Effector CD4-positive, alpha-beta T cell (primary cell): ENCODE measurements at places on chromosomes 5 and 9.

DNA sequence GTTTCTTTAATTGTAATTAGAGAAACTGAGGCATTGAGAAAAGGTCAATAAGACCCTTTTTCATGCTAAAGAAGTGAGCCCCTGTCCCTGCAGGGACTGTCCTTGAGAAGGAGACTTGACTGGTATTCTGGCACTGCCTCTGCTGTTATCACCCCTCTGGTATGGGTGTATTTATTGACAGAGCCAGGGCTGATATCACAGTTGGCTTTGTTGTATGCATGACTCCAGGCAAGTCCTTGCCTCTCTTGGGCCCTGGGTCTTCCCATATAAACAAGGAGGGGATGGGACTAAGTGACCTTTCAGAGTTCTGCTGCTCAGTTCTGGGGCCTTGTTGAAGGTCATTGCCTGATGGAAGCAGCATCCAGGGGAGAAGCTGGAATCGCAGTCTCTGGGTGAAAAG lies 71.8 kb upstream of the PPARGC1B start:
- no peak for DNase-seq

DNA sequence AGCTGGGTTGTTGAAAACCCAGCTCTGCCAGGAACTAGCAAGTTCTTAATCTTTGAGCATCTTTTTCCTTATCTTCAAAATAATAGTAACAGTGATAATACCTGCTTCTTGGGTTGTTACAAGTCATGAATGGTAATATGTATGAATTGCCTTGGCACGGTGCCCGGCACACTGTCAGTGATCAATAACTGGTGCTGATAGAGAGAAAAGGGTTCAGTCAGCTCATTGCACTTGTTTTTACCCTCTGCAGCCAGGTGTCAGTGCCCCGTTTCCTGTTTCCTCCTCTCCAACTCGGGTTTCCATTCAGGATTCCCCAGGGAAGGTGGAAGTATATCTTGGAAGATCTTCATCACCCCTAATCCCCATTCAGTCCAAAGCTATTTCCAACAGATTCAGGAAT lies 15.8 kb upstream of the NIPAL4 start:
- DNase-seq = no peak

DNA sequence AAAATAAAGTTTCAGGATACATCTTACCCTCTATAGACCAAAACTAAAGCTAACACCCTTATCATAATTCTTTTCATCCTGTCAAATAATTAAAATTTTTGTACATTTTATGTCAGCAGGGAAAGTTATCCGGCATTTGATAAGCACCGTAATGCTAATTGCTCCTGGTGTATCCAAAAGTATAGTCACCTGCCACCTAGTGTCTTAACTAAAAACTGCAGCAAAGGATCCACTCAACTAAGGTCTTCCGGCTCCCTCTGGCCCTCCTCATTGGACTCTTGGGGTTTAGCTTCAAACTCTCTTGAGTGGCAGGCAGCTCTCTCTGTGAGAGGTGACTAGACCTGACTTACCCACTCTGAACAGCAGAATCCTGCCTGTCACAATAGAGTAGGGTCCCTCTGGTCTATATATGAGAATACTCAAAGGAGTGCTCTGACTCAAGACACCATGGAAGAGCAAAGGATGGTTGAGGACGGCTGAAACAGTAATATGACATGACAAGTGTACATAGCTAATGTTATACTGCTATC lies 60.4 kb upstream of the CAST start:
- peak; percentile 56 for DNase-seq

DNA sequence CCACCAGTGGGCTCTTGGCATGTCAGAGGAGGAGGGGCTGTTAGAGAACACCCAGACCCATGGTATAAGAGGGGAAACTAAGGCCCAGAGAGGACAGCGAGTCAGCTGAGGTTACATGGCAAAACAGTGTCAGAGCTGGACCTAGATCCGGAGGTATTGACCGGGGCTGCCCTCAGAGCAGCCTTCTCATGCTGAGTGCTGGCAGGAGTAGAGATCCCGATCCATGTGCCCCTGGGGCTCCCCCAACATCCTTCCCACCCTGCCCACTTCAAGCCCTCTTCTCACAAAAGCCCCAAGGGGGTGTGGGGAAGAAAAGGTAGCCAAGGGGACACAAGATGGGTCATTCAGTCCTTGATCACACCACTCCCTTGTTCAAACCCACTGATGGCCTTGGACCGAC lies 19.9 kb downstream of the CSF1R start:
- no peak for DNase-seq

- no peak for DNase-seq
Measured at GRCh38 chr9:81693671-81694378, 4.5 kb upstream of the TLE1 start.

DNA sequence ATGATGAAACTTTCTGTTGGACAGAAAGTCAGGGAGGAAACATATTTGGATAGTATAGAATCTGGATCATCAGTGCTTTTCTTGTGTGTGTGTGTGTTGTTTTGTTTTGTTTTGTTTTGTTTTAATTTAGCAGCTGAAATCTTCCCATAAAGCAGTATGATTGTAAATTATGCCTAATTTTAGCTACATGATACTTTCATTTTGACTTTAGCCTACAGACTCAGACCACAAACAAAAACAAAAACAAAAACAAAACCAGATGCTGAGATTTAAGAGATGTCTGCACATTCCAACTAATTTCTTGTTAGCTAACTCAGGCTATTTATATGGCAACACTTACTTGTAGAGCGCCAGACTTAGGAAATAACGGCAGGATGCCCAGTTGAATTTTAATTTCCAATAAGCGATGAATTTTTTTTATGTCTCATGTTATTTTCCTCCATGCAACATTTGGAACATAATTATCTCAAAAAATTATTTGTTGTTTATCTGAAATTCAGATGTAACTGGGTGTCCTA lies 119.5 kb upstream of the TRPC7 start:
- DNase-seq = no peak

- no peak for DNase-seq
Measured at GRCh38 chr5:1568201-1568979, 44.6 kb upstream of the LPCAT1 start.

GRCh38 chr9:71209890-71210289 lies 88.5 kb upstream of the TRPM3 start:
- no peak for DNase-seq

GRCh38 chr9:1939466-1939865 lies 75.7 kb upstream of the SMARCA2 start:
- no peak for DNase-seq

- DNase-seq = no peak
Measured at GRCh38 chr5:31300501-31300900, 107.0 kb downstream of the CDH6 start.

DNA sequence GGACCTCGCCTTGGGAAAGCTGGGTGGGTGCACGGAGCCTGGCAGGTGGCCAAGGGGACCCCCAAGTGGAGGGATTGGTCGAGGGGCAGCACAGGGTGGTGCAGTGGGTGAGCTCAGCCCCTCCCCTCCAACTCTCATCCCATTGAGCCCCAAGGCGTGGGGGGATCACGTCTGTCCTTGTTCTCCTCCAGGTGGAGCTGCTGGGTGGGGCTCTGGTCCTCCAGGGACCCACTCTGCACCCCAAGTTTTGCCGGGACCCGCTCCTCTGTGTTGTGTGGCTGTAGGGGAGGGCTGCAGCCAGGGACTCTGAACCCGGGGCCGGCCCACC lies 3.6 kb upstream of the FUT7 start:
- no peak for DNase-seq

- no peak for DNase-seq
Measured at GRCh38 chr5:12683249-12683648, 779.0 kb upstream of the CTNND2 start.

DNA sequence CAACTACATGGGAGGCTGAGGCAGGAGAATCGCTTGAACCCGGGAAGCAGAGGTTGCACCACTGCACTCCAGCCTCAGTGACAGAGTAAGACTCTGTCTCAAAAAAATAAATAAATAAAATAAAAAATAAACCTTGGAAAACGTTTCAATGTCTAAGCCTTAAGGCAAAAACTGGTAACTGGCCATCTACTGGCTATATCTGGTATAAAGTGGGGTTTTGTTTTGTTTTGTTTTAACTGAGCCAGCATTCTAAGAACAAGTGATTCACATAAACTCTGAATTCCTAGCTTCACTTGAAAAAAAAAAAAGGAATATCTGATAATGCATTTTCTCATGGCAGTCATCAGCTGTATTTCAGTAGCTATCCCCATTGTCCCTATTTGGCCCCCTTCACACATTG lies 126.1 kb upstream of the EFNA5 start:
- DNase-seq = no peak

DNA sequence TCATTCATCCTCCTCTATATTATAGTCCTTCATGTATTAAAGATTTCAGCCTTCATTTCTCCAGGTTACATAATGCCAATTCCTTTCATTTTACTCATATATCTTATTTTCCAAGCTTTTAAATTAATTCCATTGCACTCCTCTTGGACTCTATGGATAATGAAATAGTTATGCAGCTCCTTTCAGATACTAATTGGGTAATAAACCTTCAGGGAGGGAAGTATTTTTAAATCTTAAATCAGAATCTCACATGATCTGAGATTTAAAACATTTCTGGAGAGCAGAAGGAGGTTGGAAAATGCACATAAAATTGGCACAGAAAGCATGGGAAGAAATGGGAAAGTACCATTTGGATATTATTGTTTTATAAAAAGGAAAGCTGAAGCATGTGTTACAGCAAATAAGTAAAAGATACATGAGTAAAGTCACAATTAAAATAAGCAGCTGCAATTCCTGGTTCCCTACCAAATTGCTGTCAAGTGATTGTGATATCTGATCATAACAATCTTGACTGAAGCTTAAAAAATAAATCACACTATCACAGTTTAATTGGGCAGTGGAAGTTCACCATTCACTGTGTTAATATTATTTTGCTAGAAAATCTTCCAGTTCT lies 257.9 kb upstream of the NREP start:
- no peak for DNase-seq

DNA sequence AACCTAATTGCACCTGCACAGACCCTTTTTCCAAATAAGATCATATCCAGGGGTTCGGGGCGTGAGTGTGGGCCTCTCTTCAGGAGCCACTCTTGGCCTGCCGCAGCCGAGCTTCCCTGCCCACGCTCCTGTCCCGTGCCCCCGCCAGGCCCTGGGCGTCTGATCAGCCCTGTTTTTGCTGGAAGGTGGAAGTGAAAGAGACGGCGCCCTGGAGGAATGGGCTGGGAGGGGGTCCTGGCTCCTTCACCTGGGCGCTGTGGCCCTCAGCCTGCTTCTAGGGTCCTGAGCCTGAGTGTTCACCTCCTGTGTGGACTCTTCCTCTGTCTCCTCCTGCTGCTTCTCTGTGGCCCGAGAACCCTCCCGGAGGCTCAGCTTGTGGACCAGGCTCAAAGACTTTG lies 11.2 kb upstream of the COL5A1 start:
- no peak for DNase-seq

GRCh38 chr5:148091991-148092964 lies 28.5 kb downstream of the SPINK5 start:
- no peak for DNase-seq

- no peak for DNase-seq
Measured at GRCh38 chr9:133239533-133240090, 30.6 kb upstream of the OBP2B start.

DNA sequence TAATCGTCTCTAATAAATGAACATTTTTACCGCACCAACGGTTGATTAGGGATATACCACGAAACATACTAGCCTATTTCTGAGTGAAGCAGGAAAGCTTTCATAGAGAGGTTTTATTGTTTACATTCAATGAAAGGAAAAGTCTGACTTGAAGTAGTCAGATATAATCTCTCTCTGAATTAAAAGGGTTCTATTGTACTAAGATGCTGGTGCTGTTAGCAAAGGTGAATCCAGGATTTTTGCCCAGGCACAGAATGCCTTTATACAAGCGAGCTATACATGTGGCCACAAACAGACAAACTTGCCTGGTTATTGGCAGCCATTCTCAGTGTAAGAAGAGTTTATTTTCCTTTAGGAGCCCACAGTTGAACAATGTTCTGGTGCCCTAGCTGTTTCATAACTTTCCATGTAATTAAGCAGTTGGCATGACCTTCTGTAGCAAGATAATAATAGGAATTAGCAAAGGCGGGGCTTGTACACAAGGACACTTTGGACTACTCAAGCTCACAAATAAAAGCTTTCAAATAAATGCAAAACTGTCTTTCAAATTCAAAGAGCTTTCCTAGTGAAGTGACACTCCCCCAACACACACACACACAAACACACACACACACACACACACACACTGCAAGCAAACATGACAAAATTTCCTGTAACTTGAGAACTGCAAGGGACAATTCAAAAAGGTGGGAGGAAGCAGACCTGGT lies 198.7 kb upstream of the MAP3K1 start:
- no peak for DNase-seq

GRCh38 chr5:169157064-169157463 lies 143.9 kb downstream of the SLIT3 start:
- no peak for DNase-seq
